ENCODE measurements at places on chromosomes 5 and 9. TPM values are rescaled to one million over a fixed set of nuclear protein-coding genes. Genes with fewer than 3 reads are reported as not detected.

SLC28A3 gene
- total RNA-seq: under 0.01 TPM

RELL2 gene
- 2.6 TPM for total RNA-seq

ZNG1E gene
- 23.4 TPM for total RNA-seq

SPINK4 gene
- not detected for total RNA-seq

ALG2 gene
- 41.6 TPM for total RNA-seq

COL23A1 gene
- not detected for total RNA-seq

TUSC1 gene
- 10.5 TPM for total RNA-seq

DOCK2 gene
- total RNA-seq: 3.6 TPM

PHAX gene
- total RNA-seq: 54.5 TPM

NRG2 gene
- total RNA-seq: 0.51 TPM

PKD2L2 gene
- total RNA-seq: 0.26 TPM

EPB41L4A gene
- total RNA-seq: 0.51 TPM

GBGT1 gene
- total RNA-seq: 3.3 TPM

CDH9 gene
- not detected for total RNA-seq

ZNF474 gene
- under 0.01 TPM for total RNA-seq

PHF24 gene
- total RNA-seq: 0.17 TPM

SLC25A48 gene
- not detected for total RNA-seq

NUTM2F gene
- not detected for total RNA-seq

ADRA1B gene
- 0.26 TPM for total RNA-seq

C5orf34 gene
- 4.1 TPM for total RNA-seq

GRM6 gene
- not detected for total RNA-seq

NEK6 gene
- 64.5 TPM for total RNA-seq

CYLC2 gene
- total RNA-seq: not detected

SRD5A1 gene
- total RNA-seq: 20.6 TPM

PCDHA4 gene
- total RNA-seq: 1.2 TPM

TAF11L9 gene
- not detected for total RNA-seq

CXCL14 gene
- total RNA-seq: 0.26 TPM

SPATA31D4 gene
- not detected for total RNA-seq

GZMA gene
- not detected for total RNA-seq

C9orf50 gene
- total RNA-seq: 0.17 TPM

CYSRT1 gene
- 0.51 TPM for total RNA-seq

PCDH12 gene
- total RNA-seq: under 0.01 TPM

FAT2 gene
- total RNA-seq: under 0.01 TPM

PFN3 gene
- not detected for total RNA-seq

FYB1 gene
- total RNA-seq: under 0.01 TPM

SOX30 gene
- total RNA-seq: under 0.01 TPM

CTXN3 gene
- not detected for total RNA-seq

Measured in fibroblast of lung (primary cell).